ENCODE measurements at places on chromosomes 3 and 15.
A peak's percentile ranks its signal among the peaks of the same experiment; 100 is the strongest.

DNA sequence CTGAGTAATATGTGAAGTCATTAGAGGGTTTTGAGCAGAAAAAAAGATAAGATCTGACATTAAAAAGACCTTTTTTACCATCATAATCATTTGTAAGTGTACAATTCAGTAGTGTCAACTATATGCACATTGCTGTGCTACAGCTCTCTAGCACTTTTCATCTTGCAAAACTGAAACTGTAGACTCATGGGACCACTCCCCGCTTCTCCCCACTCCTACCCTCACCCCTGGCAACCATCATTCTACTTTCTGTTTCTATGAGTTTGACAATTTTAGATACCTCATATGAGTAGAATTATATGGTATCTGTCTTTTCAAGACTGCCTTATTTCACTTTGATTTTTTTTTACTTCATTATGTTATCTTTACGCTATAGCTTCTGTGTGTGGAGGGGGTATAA is 112.8 kb downstream of the NSUN3 start:
- no peak for DNase-seq

- no peak for DNase-seq
These were observed 93.3 kb upstream of the HACD2 start for GRCh38 chr3:123678108-123678511.

DNA sequence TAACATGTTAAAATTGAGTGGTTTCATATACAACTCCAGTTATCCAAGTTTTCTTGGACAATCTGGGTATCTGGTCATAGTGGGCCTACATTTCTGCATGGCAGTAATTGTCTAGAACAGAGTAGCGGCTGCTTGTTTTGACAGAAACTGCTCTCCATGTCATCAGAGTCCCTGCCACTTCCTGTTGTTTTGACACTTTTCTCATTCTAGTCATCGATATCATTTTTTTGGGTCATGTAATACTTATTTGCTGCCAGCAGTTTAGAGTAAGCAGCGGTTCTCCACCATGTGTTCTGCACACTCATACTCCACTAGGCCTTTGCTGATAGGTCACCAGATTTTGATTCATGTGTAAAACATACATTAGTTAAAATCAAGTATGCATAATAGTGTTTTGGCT is 81.5 kb downstream of the SLC25A26 start:
- DNase-seq: peak; percentile 75

- no peak for DNase-seq
These were observed 30.5 kb upstream of the CHL1 start for GRCh38 chr3:166071-166470.

DNA sequence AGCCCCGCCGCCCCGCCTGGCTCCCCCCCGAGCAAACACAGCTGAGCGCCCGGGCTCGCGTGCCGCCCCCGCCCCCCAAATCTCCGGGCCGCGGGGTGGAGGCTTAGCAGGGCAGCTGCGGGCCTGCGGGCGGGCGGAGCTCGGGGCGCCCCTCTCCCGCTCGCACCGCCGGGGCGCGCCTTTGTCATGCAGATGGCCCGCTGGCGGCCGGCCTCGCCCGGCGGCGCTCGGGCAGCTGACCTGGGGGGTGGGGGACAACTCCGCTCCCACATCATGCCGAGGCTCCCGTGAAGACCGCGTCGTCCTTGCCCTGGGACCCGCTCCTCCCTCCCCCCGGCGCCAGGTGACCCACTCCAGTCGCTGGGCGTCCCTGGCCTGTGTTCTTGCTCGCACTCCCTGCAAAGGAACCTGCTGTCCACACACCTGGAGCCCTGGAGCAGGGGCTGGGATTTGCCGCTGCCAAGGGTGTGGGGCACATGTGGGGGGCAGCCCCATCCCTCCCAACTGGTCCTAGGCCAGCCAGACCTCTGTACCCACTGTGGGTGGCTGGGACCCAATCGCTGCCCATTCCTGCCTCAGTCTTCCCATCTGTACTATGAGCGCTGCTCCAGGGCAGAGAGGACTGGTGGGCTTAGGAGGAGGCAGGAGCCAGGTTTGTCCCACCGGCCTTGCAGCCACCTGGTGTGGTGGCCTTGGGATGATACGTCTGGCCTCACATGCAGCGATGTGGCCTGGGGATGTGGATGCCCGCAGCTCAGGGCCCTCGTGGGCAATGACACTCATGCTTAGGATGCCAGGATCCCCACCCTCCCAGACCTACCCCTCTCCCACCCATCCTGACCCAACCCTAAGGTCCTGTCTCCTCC is 33.5 kb downstream of the DNAJB8 start:
- DNase-seq: no peak

DNA sequence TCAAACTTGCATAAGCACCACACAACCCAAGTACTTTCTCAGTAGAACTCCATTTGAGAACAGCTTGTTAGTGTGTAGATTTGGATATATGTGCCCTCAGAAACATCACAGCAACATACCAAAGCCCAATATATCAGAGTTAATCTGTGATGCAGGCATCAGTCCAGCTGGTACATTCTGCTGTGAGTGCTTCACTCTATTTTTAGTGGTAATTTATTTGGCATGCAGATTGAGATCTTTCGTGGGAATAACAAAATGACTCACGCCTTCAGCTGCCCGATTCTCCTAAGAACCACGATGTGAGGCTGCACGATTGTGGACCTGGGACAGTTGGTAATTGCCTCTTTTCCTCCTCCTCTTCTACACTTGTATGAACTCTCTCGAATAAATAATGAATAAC is 730.7 kb downstream of the SQOR start:
- DNase-seq: no peak

- DNase-seq: no peak
These were observed 245.4 kb upstream of the CDIN1 start for GRCh38 chr15:36334059-36334458.

GRCh38 chr15:40454904-40455391 is 14.2 kb downstream of the BAHD1 start:
- DNase-seq: no peak
